Stimulated activated naive CD8-positive, alpha-beta T cell treated with anti-CD3 and anti-CD28 coated beads, Interleukin-15, amount 100 ng/mL, for 72 hours (primary cell): ENCODE measurements at places on chromosomes 12 and 14.

DNA sequence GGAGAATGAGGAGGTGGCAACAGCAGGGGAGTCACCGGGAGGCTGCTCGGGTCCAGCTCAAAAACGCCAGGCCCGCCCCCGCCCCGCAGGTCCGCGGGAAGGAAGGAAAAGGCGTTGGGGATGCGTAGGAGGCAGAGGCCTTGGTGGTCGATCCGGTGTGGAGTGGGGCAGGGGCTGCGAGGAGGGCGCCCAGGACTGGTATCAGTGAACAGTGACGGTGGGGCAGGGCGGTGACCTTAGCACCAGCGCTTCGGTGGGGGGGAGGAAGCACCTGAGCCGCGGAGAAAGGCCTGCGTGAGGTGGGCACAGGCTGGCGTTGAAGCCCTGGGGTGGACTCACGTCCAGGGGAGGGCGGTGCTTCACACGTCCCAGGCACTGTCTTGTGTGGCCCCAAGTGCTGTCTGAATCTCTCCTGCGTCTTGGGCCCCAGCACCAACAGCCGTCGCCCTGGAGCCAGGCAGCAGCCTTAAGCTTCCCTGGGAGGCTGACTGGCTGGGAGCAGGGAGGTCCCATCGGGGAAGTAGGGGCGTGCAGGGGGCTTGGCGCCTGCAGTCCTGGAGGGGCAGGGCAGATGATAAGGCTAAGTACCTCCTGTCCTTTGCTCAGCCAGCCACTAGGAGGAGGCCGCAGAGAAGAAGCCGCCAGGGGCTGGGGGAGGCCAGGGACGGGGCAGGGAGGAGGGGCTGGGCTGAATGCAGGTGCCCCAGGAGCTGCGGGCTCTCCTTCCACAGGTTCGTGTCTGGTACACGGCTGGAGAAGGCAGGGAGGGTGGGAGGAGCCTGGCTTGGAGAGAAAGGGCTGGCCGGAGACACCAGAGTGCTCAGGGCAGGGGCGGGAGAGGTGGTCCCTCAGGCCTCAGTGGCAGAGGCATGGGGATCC, 26.5 kb downstream of the ZBTB42 start:
- peak; percentile 67 for DNase-seq

DNA sequence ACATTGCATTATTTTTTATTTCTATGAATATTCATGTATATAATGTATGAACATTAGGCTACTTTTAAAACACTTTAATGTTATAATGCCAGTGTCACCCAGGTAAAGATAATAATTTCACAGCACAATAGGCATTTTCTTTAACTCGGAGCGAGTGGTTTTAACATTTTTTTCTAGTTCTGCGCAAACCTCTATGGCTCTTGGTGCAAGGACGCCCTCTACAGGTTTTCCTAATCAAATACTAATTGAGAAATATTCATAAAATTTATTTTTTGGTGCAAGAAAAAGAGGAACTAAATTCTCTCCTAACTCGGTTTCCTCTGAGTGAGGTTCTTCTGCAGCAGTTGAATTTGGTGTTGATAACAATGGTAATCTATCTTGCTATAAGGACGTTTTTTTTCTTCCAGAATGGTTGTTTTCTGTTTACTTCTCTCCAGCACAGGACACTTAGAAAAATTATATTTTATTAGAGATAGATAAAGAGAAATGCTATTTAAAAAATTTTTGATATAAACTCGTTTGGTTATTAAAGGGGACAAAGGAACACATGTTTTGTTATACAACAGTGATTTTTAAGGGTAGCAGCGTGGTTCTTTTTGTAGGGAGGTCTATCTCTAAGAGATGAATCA, 2.4 kb upstream of the WIF1 start:
- DNase-seq = no peak

- DNase-seq = no peak
Measured at GRCh38 chr12:16437281-16437816, 89.9 kb downstream of the MGST1 start.

DNA sequence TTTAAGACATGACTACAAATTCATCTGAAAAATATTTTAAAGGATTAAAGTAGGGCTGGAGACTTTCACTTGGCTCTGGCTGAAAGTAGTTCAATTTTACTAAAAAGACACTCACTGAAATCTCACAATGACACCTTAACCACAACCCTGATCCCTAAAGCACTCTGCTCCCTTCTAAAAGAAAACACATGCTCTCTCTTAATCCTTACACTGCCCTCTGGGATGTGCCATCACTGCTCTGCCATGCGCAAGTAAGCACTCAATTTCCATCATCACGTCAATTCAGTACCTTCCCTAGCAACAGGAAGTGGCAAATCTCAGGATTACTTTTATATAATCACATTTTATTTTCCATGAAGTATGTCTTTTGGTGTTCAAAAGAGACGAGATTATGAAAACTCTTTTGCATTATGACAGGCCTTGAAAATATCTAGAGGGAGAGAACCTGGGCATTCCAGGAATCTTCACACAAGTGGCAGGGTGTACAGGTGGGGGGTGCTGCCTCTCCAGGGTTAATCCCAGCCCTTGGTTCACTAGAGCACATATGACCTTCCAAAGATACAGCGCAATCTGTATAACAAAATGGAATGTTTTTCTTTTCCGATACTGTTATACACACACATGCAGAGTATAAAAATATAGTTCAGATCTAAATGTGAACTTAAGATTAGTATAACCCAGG, 7.3 kb downstream of the ATG14 start:
- DNase-seq = no peak

DNA sequence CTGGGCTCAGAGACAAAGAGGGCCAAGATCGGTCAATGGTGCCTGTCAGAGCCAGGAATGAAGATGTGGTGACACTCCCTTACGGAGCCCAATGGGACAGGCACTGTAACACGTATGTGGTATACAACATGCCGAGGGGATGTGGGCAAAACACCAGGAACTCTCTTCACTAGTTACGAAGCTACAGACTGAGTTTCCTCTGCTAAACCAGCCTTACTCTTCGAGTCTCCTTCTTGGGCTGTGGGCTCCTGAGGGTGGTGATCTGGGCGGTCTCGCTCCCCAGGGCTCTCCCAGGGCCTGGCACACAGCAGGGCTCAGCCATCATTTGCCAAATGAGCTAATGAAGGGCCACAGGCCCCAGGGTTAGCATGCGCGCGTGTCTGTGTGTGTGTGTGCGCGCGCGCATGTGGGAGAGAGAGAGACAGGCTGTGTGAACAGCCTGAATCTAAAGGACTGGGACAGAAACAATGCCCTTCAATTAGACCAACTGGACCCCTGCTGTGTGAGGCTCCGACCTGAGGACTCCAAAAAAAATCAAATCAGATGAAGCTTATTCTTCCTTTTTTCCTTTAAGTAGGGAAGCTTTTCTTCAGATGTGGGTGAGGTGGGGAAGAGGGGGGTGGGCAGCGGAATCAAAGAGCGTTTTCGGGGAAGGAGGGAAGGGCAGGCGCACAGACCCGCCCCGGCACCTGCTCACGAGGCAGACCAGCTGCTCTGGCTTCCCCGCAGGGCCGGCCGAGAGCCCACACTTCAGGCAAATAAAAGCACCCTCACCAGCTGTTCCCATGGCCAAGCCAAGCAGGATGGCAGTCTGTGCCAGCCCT, 42.5 kb downstream of the CCDC88C start:
- no peak for DNase-seq

- DNase-seq = peak; percentile 40
Measured at GRCh38 chr12:51482929-51483697, 58.5 kb downstream of the SLC4A8 start.

DNA sequence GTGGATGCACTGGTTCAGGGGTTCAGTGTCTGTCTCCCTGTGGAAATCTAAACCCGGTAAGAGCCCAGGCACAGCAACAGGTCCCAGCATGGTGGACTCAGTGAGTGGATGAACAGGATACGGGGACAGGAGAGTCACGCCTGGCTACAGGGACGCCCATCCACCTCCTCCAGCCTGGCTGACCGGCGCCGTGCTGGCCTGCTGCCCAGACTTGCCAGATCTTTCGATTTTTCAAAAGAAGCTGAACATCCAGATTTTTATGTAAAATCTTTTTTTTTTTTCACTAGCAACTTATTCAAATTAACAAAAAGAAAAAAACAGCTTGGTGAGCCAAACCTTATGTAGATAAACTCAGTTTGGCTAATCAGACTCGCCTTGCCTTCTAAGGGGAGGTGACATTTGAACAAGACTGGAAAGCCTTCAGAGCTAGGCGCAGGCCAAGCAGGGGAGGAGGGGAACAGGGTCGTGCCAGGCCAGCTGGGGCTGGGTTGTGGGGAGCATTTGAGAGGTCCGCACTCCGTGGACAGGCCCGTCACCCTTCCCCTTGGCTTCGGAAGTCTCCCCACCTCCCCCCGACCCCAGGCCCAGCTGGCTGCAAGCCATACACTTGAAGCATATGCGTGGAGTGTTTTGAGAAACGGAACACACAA, 87.8 kb upstream of the NCOR2 start:
- DNase-seq = no peak

DNA sequence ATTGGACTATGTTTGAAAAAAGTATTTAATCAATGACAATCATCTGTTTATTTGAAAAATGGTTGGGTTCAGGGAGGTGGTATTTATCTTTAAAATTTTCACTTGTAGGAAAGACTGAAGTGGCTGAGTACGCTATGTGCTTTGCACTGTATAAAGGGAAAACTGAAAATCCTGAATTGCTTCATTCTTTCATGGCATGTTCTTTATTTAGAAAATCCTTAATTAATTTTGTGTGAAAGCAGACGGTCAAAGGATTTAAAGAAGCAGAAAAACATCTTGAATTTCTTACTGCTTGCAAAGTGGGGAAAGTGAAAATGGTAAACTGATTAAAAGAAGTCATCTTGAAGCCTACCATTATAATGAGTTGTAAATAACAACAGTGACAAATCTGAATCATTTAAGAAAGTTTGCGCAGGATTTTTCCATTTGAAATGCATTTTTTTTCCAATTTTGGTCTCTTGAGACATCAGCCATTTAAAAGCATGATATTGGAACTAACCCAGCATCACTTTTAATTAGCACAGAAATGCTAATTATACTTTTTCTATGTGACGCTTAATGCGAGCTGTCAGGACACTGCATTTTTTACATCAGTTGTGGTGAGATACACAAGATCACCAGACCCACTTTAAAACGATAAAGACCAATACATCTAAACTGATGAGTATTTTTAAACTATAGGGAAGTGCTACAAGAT, 169.0 kb downstream of the NEDD1 start:
- no peak for DNase-seq

DNA sequence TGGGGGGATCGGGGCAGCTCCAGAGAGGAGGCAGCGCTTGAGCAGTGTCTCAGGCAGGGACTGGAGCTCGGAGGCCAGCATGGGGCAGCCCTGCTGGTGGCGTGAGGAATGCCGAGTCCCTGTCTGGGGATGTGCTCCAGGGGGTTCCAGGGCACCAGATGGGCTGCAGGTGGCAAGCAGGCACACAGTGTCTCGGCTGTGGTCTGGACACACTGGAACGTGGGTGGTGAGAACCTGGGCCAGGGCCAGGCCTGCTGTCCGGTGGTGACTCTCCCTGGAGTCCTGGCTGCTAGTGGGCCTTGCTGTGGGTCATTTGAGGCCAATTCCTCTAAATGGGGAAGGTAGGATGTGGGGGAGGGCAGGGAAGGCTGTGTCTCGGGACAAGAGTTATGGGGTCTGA, 199.4 kb upstream of the RTL1 start:
- no peak for DNase-seq

DNA sequence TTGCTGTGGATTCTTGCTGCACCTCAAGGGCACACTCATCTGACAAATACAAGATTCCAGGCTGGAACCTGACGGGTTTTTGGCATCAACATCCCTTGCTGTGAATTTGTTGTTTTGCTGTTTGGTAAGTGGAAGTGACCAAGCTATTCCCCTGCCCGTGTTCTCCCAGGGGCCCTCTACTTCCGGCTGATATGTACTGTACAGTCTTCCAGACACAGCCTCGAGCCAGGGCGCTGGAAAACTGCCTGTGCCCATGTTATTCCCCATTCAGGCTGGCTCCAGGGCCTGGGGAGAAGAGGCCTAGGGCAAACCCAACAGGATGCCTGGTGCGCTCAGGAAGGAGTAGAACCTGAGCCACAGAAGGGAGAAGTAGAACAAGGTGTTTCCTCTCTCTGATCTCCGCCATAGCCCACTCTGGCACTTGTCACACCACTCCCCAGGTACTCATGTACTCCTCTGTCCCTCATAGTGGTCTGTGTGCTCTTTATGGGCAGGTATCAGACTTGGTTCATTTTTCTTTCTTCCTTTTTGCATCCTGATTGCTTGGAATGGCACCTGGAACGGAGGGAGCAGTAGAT, 67.8 kb upstream of the LTA4H start:
- DNase-seq = no peak

GRCh38 chr14:72916174-72916573, 10.1 kb upstream of the DCAF4 start:
- no peak for DNase-seq

GRCh38 chr14:102125546-102125945, 14.2 kb upstream of the WDR20 start:
- no peak for DNase-seq

- no peak for DNase-seq
Measured at GRCh38 chr12:132439333-132439904, 50.5 kb upstream of the FBRSL1 start.

GRCh38 chr12:45718306-45718705, 11.2 kb upstream of the ARID2 start:
- no peak for DNase-seq

- no peak for DNase-seq
Measured at GRCh38 chr14:99127651-99128167, 144.3 kb downstream of the BCL11B start.

GRCh38 chr12:24378548-24379407, 429.3 kb upstream of the SOX5 start:
- no peak for DNase-seq

DNA sequence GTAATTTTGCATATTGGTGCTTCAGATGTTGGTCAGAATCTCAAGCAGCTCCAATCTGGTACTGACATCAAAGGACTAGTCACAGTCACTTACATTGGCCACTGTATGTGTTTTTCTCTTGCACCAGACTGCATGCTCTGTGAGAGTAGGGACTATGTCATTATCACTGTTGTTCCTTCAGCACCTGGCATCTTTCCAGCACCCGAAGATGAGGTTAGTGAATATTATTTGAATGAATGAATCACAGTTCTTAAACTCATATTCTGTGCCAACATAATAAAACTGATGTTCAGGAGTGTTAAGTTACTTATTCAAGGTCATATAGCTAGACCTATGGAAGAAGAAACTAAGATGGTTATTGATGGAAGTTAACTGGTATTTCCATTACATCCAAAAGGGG, 204.5 kb upstream of the TBX3 start:
- DNase-seq = no peak

DNA sequence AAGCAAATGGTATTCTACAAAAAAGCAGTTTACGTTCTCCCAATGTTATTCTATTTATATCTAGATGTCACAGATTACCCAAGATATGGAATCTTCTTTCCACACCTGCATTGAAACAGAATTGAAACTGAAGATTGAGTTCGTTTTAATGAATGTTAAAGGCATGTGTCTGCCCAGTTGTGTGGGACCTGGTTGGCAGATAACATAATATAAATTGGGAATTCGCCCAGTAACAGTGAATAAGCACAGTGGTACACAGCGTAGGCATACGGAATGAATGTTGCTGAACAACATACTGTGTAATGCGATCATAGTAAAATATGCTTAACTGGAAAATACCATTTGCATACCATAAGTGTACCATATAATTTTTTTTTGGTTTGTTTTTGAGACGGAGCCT, 4.3 kb downstream of the KHNYN start:
- DNase-seq = no peak

GRCh38 chr12:11787933-11788849, 138.7 kb downstream of the ETV6 start:
- DNase-seq = no peak

GRCh38 chr14:51094282-51094821, 553 bp downstream of the TRIM9 start:
- peak; percentile 30 for DNase-seq

- no peak for DNase-seq
Measured at GRCh38 chr12:106841510-106842302, 67.2 kb downstream of the RIC8B start.
